Astrocyte (in vitro differentiated cells and primary cell): ENCODE measurements at places on chromosomes 1 and 21. TPM values are rescaled to one million over a fixed set of nuclear protein-coding genes. Genes with fewer than 3 reads are reported as not detected.
A peak's percentile ranks its signal among the peaks of the same experiment; 100 is the strongest.

DNA sequence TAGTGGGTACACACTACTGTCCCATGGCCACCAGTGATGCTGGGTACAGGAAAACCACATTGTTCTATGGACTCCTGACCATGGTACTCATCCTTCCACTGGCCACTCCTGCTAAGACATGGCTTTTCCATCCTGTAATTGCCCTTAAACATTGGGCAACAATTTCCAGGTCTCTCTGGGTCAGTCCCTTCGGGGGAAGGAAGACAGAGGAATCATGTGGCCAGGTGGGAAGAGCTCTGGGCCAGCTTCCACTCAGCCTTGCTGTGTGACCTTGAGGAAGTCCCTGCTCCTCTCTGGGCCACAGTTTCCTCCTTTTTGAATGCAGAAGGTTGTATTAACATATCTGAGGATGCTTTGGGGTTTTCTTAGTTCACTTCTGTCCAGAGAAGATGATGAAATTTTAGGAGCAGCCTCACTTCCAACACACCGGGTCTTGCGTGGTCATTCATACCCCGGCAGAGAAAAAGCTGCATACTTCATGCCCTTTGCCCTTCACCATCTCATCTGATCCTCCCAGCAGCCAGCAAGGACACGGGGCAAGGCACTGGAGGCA lies 50.8 kb downstream of the SRRM1 start:
- no peak for DNase-seq

GRCh38 chr1:205466595-205467220 lies 10.9 kb upstream of the BLACAT1 start:
- DNase-seq: no peak

DNA sequence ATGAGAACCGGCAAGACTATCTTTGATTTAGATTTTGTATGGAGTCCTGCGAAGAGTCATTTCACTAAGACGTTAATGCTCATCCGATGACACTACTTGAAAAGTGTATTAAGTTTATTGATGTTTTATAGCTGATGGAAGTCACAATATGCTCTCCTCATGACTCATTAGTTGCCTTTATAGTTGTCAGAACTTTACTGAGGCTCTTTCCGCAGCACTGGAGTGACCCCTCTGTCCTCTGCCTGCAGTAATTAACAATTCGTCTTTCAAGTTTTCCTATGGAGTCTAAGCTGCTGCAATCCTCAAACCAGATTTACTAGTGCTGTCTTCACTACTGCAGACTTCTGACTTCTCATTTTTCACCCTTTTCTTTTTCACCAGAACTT lies 853 bp downstream of the USP16 start:
- peak; percentile 12 for DNase-seq

- no peak for DNase-seq
Measured at GRCh38 chr1:204621996-204622395, 63.5 kb downstream of the LRRN2 start.

GRCh38 chr1:236021424-236022135 lies 43.3 kb downstream of the NID1 start:
- DNase-seq: peak; percentile 31

DNA sequence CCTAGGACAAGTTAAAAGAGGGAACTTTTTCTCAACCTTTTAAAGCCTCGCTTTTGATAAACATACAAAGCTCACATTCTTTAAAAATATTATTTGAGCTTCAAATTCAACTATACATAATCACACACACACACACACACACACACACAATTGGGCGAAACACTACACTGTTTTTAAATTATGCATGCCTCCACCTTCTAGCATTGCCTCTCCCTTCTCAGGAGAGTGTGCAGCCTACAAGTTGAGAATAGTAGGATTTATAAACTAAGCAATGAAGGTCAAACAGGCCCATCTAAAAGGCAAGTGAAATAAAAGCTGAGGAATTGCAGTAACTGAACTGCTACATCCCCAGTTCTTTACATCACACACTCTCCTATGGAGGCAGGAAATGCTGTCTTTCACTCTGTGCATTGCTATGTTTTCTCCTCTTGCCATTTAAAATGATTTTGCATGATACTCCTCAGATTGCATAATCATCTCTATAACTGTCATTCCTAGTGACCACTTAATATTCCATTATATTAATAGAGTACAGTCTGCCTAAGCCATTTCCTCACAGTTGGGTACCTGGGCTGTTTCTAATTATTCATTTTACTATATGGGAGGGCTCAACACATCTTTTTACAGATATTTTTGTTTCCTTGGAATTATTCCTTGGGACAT lies 92.5 kb upstream of the KCNE2 start:
- DNase-seq: no peak

- no peak for DNase-seq
Measured at GRCh38 chr1:55078470-55078869, 39.1 kb downstream of the PCSK9 start.

- no peak for DNase-seq
Measured at GRCh38 chr1:94856868-94857267, 36.7 kb downstream of the SLC44A3 start.

- DNase-seq: peak; percentile 5
Measured at GRCh38 chr1:217718873-217719272, 87.7 kb downstream of the SPATA17 start.

DNA sequence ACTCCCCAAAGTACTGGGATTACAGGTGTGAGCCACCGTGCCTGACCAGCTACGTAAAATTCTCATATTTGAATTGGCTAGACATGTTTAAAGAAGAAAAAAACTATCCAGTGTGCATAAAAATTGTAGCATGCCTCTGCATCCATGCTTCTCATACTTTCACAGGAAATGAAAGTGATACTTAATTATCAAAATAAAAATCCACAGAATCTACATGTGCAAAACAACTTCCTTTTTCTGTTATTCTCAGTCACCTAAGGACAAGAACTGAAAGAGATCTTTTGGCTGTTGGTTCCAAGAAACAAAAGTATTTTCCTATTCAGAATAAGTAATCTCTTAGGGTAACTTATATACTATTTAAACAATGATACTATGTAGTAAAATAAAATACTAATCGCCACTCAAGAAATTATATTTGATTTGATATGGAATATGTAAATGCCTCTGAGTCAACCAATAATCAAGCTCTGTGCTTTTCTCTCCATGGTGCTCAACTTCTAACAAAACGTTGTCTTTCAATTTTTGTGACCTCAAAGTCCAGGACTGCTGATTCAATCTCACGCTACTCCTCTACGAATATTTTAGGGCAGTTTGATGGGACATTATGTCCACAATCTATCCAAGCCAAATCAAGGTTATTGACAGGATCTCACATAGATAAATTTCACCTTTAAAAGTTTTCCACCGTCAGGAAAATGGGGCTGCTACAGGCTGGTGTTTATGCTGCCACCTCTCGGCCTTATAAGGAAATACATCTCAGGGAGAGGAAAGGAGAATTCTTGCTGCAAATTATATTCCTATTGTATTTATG lies 102.7 kb downstream of the ZNF281 start:
- DNase-seq: no peak

DNA sequence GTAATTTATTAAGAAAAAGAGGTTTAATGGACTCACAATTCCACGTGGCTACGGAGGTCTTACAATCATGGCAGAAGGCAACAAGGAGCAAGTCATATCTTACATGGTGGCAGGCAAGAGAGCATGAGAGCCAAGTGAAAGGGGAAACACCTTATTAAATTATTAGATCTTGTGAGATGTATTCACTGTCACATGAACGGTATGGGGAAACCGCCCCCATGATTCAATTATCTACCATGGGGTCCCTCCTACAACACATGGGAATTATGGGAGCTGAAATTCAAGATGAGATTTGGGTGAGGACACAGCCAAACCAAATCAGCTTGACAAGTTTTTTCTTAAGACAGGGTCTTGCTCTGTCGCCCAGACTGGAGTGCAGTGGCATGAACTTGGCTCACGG lies 14.3 kb downstream of the DAP3 start:
- no peak for DNase-seq

DNA sequence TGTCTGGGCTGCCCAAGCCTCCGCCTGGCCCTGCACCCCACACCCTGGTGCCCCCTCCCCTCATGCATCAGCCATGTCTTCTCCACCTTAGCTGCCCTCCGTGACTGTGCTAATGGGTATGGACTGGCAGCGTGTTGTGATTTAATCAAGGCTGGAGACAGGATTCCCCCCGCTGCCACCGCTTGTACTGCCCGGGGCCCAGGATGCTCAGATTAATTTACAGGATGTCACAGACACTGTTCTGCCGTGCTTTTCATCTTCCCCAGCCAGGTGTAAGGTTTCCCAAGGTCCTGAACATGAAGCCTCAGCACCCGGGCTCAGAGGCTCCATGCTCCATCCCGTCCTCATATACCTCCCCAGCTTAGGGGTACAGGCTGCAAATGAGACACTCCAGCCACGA lies 66.3 kb downstream of the TAS1R2 start:
- no peak for DNase-seq

- no peak for DNase-seq
Measured at GRCh38 chr1:101463195-101463594, 226.4 kb downstream of the S1PR1 start.

The HPCAL4 gene
- total RNA-seq: 0.07 and 0.20 TPM in 2 replicates

The VANGL1 gene
- 12.9 and 13.8 TPM in 2 replicates for total RNA-seq

The RUNX3 gene
- 2.1 and 2.5 TPM in 2 replicates for total RNA-seq

The ST6GALNAC3 gene
- total RNA-seq: 1.8 and 3.2 TPM in 2 replicates

The NEK2 gene
- total RNA-seq: 1.4 and 1.6 TPM in 2 replicates

The ANKRD34A gene
- total RNA-seq: 5.8 and 6.3 TPM in 2 replicates

The TAL1 gene
- total RNA-seq: 0.14 and 0.17 TPM in 2 replicates
